ENCODE measurements at places on chromosomes 2 and 18.

- DNase-seq: no peak
Observed at GRCh38 chr2:28709101-28709500, 42.5 kb upstream of the PPP1CB start.

GRCh38 chr2:96103761-96104486 is 12.4 kb downstream of the ADRA2B start:
- DNase-seq: no peak

DNA sequence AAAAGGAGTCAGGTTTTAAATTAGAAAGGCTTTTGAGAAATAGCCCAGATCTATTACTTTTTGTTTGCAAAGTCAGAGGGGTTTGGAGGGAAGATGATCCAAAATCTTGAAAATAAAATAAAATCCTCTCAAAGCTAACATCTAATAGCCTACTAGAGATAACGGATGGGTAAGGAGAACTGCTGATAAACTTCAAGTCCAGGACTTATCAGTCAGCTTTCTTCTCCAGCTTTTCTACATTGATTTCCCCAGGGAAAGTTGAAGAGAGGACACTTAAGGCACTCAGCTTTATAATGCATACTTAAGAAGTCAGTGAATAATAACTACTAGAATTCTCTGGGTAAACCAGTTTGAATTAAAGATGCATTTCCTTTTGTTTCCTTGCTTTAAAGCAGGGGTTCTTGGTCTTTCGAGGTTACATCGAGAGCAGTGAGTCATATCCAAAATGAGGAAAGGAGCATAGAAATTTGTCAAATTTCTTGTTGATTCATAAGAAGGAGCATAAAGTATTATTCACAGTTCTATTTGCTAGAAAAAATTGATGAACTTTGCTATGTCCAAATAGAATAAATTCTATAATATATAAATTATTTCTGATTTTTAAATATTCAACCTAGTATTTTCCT is 43.2 kb upstream of the ITPRID2 start:
- DNase-seq: no peak

DNA sequence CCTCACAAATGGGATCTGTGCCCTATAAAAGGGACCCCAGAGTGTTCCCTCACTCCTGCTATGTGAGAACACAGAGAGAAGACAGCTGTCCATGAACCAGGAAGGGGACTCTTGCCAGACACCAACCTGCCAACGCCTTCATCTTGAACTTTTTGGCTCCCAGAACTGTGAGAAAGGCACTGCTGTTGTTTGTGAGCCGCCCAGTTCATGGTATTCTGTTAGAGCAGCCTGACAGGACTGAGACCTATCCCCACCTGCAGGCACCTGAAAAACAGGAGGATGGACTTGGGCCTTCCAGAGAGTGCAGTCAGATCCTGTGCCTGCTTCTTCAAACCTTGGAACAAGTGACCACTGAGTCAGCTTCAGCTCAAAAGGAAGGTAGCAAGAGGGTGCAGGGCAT is 51.4 kb downstream of the CRACDL start:
- no peak for DNase-seq

DNA sequence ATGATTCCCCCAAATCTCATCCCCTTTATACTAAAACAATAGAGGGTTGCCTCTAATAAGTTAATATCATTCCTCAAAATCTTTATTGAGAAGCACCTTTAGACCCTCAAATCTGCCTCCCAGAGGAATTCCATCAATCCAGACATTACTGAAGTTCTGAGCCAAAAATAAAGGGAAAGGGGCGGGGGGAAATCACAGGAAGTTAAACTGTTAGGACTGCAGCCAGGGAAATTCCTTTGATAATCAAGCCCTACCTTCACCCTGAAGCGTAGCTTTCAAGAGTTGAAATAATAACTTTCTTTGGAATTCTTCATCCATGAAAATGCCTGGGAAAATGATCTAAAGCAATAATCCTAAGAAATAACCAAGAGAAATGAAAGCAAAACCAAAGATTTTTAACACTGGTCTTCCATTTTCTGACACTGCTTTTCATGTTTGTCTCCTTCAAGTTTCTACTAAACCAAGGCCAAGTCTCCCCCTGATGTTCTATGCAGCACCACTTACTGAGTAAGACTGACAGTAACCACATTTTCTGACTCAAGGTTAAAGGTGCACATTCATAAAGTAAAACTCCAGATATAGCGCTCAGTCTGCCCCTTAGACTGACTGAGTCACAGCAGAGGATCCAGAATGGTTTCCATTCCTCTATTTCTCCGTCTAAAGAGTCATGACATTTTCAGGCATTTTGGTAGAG is 78.2 kb downstream of the TCF4 start:
- peak; percentile 5 for DNase-seq

DNA sequence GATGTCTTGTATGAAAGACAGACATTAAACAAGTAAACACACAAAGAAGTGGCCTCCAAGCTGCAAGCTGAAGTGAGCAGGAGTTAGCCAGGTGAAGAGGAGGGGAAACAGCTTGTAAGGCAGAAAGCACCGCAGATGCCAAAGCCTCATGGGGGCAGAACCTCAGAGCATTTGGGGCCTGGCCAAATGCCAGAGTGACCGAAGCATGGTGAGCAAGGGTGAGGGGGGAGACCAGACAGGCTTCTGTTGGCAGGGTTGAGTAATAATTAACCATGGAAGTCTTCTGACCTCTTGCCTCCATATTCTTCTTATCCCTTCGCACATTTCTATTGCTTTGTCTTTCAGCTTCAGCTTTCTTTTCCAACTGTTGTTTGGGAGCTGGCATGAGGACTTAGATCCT is 5.6 kb downstream of the QPCT start:
- DNase-seq: peak; percentile 72

- peak; percentile 7 for DNase-seq
Observed at GRCh38 chr2:219178377-219179175, 501 bp downstream of the RETREG2 start.

DNA sequence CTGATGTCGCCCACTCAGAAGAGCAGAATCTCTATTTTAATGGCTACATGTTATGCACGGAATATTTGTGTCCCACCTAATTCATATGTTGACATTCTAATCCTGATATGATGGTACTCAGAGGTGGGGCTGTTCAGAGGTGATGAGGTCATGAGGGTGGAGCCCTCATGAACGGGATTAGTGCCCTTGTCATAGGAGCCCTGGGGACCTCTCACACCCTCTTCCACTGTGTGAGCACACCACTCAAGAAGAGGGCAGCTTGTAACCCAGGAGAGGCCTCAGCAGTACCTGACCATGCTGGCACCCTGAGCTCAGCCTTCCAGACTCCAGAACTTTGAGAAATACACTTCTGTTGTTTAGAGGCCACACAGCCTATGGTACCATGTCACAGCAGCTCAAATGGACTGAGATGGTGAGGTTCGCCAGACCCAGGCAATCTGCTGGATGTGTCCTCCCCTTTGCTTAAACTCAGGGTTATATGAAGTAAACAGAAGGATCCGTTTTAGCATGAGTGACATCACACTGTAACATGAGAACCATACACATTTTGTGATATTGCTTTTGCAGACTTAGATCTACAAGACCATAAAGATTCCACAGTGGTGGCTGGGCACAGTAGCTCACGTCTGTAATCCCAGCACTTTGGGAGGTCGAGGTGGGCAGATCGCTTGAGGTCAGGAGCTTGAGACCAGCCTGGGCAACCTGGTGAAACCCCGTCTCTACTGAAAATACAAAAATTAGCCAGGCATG is 48.7 kb downstream of the ATOH8 start:
- no peak for DNase-seq
